ENCODE measurements at places on chromosomes 2 and 18.

- no peak for DNase-seq
Measured at GRCh38 chr2:108988796-108989713, at the start of gene EDAR. Gene EDAR, minus strand, starts transcription at chr2:108989220. Its CDS starts 58,206 bp downstream, at chr2:108931014.

GRCh38 chr18:27298214-27298804, 113.2 kb upstream of the CHST9 start:
- no peak for DNase-seq

DNA sequence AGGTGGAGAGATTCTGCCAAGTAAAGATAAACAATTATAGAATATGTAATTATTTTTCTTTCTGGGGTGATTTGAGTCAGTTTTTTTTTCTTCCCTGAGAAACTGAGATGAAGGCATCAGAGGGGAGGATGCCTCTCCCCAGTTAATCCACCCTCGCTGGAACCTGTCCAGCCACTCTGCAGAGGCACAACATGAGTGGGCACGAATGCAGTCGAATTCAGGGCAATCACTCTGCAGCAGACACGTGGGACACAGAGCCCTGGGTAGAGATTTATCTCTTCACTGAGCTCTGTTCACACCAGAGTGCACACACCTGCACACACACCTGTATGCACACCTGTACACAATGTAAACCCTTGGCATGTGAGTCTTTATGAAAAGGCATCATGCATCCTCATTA, 154.2 kb downstream of the DCDC2C start:
- DNase-seq, result no peak

DNA sequence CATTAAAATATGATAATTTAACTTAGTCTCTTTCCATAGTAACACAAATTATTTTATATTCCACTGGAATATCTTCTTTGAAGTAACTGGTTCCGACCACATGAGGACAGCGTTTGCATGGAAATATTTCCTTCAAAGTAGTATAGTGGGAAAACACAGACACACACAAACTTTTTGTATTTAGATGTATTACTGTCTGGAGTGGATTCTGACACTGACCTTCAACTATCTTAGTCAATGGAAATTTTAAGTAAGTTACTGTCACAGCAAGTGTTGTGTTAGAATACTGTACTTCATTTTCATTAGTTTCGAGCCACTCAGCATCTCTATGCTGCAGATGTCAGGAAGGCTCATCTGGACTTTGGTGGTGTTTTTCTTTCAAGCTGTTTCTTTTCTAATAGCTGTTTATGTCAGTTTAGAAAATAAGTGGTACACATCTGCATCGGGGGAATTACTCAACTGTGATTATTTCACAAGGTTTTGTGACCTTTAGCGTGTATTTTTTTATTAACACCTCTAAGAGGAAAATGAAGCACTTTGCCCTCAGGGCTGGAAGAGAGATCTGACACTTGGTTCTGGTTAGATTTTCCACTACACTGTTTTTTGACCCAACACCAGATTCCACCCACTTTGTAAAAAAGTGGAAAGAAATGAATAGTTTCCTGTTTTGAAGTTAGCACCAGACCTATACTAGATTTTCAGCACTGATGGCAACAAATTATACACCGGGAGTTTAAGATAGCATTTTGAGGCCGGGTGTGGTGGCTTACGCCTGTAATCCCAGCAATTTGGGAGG, 18.9 kb upstream of the THOC1 start:
- no peak for DNase-seq

GRCh38 chr2:9692456-9693195, 61.8 kb upstream of the YWHAQ start:
- no peak for DNase-seq

GRCh38 chr2:10284108-10284870, 18.4 kb upstream of the HPCAL1 start:
- no peak for DNase-seq

GRCh38 chr2:165533331-165533730, 63.8 kb downstream of the CSRNP3 start:
- no peak for DNase-seq

- no peak for DNase-seq
Measured at GRCh38 chr2:215915441-215915840, 97.9 kb downstream of the MREG start.

- no peak for DNase-seq
Measured at GRCh38 chr18:59876310-59876626, 23.5 kb upstream of the PMAIP1 start.

- no peak for DNase-seq
Measured at GRCh38 chr18:12460874-12461273, 53.1 kb downstream of the PRELID3A start.

GRCh38 chr2:172673056-172673683, 62.5 kb upstream of the RAPGEF4 start:
- no peak for DNase-seq

GRCh38 chr18:62898359-62898758, 183.0 kb downstream of the PHLPP1 start:
- no peak for DNase-seq

GRCh38 chr18:23259701-23260681, 124.7 kb downstream of the CABLES1 start:
- DNase-seq, result peak; percentile 93

DNA sequence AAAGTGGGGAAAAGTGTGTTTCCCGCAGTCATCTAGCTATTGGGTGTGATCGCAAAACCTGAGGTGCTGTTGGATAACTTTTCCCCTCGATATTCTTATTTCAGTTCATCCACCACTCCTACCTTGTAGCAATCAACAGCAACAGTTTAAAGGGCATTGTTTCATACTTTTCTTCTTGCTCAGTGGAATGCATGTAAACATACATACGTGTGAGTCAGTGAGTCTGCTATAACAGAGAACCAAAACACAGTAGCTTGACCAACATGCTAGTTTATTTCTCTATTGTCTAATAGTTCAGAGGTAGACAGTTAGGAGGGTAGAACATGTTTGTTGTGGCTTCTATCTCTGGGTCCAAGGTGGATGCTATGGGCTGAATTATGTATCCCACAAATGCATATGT, 77.6 kb upstream of the FOXI3 start:
- no peak for DNase-seq
